ENCODE measurements at places on chromosomes 1 and 21.

- no peak for DNase-seq
Measured at GRCh38 chr21:33033094-33033951, 7.6 kb downstream of the OLIG2 start.

GRCh38 chr21:15986277-15986676 lies 256.5 kb downstream of the USP25 start:
- DNase-seq: no peak

- peak; percentile 10 for DNase-seq
Measured at GRCh38 chr1:170010443-170010842, 64.1 kb downstream of the KIFAP3 start.

- no peak for DNase-seq
Measured at GRCh38 chr1:27503033-27503432, 13.1 kb upstream of the WASF2 start.

DNA sequence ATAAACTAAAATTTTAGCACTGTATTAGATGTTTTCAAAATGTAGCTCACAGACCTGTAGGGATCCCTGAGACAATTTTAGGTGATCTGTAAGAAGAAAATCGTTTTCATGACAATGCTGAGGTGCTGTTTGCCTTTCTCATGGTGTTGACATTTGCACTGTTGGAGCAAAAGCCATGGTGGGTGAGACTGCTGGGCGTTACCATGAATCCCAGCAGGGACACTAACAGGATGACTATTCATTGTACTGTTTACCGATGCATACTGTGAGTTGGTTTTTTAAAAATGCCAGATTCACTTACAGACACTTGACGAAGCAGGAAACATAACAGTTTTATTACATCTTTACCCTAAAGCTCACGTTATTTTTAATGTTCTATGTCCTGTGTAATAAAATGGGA lies 468.5 kb downstream of the PCP4 start:
- DNase-seq: no peak
